ENCODE measurements at places on chromosomes 5 and 9.
A peak's percentile ranks its signal among the peaks of the same experiment; 100 is the strongest.

GRCh38 chr5:151086192-151086869 lies 5.5 kb upstream of the TNIP1 start:
- DNase-seq: no peak

DNA sequence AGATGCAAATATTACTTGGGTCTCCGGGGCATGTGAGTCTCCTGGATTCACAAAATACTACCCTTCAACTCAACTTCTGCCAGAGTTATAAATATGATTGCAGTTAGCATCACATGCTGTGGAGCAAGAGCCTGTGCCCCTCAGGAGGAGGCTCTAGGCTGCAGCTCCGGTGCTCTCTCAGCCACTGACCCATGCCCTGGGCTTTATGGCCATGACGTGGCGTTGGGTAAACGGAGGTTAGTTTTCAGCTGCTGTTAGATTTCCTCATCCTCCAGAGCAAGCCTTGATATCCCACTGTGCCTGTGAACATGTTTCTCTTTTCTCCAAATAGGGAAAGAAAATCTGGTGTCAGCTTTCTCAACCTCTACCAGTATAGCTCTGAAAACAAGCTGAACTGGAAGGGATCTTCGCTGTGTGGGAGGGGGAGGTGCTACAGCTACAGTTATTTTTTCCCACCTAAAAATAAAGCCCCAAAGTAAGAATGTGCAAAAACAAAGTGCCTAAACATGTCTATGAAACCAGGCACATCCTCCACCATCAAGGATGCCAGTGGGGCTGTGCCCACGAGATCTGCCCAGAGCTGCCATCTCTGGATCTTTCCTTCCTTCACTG lies 124.4 kb upstream of the GPR151 start:
- DNase-seq: no peak

DNA sequence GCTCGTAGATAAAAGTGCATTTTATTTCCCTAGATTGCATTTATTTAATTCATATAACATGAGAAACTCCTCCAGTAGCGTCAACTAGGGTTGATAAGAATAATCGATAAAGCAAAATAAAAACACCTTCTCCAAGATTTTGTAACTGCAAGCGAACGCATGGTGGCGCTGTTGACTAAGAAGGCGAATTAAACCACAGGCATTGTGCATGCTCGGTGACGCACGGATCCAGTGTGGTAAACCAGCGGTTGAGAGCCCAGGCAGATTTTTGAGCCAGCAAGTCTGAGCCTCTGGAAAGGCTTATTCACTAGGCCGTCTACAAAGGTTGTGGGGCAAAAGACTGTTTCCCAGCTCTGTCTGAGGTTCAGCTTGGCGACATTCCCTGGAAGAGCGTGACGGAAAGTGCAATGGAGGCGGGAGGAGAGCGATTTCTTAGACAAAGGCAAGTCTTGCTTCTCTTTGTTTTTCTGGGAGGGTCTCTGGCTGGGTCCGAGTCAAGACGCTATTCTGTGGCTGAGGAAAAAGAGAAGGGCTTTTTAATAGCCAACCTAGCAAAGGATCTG lies at the start of gene PCDHB3:
TSS of gene PCDHB3 (plus strand) at position 231 of the 563 bp plus-strand sequence. CDS start at position 408, 177 bp downstream.
- peak; percentile 29 for DNase-seq

- no peak for DNase-seq
Observed at GRCh38 chr5:174118823-174119467, 73.4 kb downstream of the NSG2 start.

- DNase-seq: no peak
Observed at GRCh38 chr9:98708933-98709911, at the start of gene GABBR2. TSS of gene GABBR2 (minus strand) at chr9:98708935. CDS start at chr9:98708737, 198 bp downstream.

DNA sequence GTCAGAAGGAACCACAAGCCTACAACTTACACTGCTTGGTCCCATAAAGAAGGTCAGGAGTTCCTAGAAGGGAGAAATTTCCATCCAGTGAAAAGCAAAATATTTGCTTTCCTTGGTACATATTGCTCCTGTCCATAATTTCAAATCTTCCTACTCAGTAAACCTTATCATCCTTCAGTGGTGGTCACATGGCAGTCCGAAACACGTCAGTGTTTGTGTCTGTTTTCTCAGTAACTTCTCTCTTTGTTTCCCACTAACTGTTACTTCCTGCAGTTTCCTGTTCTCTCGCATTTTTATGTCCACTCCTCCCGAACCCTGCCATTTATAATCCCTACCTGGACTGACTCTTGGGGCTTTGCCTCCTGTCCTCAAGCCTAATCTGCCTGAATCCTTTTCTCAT lies 129.1 kb downstream of the FANCC start:
- no peak for DNase-seq

- no peak for DNase-seq
Observed at GRCh38 chr5:5037674-5038073, 102.5 kb upstream of the ADAMTS16 start.

- DNase-seq: no peak
Observed at GRCh38 chr9:9563817-9564216, 1049.0 kb downstream of the PTPRD start.

- DNase-seq: peak; percentile 56
Observed at GRCh38 chr5:34657274-34657921, 1.3 kb downstream of the RAI14 start.

GRCh38 chr9:114002271-114002985 lies 75.7 kb downstream of the AMBP start:
- no peak for DNase-seq

GRCh38 chr5:75916144-75916543 lies 167.0 kb upstream of the SV2C start:
- no peak for DNase-seq

DNA sequence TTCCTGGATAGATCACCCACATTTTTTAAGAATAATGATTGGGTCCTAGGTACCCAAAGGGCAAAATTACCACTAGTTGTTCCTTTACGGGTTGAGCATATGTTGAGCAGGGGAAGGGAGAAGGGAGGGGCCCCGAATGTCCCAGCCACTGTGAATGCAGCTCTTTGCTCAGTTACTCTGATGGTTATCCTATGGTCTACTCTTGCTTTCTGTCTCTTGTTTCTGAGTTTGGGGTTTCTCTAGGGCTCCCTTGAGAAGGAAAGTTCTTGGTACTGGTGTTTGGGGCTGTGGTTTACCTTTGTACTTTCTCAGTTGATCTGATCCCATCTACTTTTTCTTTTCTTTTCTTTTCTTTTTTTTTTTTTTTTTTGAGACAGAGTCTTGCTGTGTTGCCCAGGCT lies 55.6 kb downstream of the ALG2 start:
- DNase-seq: no peak

GRCh38 chr9:10172476-10172875 lies 440.3 kb downstream of the PTPRD start:
- DNase-seq: no peak

- no peak for DNase-seq
Observed at GRCh38 chr9:89079391-89079790, 88.1 kb downstream of the S1PR3 start.

DNA sequence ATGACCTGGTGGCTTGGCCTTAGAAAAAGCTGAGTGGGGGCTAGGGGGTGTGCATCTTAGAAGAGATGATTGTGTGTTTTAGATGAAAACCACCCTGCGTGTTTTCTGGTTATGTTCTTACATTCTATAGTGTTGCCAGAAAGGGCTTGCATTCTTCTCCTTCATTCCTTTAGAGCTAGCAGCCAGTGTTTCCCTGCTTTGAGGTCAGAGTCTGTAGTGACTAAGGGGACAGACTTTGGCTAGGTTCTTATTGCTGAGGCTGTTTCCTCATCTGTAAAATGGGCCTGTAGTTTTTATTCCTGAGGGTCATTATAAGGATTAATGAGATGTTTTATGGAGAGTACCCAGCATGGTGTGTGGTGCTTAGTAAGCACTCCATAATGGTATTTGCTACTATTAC lies 6.4 kb downstream of the MAST4 start:
- no peak for DNase-seq

All from psoas muscle (tissue), 8 donors.